ENCODE measurements at places on chromosomes 1 and 21.

DNA sequence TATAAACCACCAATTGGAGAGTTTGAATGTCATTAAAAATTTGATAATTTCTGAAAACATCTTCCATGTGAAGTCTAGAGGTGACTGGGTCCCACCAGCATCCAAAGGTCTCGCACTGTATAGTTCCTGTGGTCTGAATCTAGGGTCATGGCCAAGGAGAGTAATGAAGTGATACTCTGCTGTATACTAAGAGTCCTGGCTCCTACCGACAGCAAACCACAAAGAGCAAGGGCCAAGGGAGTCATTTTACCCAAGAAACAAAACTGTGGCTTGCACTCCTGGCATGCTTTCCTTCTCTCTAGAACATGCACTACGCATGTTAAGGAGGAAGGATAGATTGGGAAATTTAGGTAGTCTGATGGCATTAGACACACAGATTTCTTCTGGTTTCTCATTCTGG, 115.6 kb downstream of the BRINP2 start:
- DNase-seq = no peak

GRCh38 chr1:39361446-39361845, 130.0 kb upstream of the BMP8A start:
- no peak for DNase-seq

DNA sequence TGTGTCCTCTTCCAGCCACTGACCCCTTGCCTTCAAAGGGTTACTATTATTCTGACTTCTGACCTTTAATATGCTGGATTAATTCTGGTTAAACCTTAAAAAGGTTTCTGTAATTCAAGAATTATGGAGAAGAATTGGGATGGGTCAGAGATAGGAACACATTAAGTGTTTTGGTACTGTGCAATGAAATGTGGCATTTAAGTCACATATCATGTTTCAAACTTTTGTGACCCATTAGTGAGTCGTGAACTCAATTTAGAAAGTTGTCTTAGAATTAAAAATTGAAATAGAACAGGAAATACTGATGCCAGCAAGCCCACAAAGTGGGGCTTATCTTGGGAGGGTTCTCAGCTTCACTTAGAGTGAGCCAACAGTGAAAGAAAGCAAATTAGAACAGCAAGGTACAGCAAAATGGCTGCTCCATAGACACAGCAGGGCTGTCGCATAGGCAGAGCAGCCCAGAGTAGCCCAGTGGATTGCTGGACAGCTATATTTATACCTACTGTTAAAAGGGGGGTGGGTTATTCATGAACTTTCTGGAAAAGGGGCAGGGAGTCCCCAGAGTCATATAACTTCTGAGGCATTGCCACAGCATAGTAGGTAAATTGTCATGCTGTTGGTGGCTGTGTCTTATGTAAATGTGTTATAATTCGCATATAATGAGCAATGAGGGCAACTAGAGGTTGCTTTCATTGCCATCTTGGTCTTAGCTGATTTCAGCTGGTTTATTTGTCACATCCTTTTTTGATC, 10.5 kb downstream of the SCP2 start:
- DNase-seq = no peak

DNA sequence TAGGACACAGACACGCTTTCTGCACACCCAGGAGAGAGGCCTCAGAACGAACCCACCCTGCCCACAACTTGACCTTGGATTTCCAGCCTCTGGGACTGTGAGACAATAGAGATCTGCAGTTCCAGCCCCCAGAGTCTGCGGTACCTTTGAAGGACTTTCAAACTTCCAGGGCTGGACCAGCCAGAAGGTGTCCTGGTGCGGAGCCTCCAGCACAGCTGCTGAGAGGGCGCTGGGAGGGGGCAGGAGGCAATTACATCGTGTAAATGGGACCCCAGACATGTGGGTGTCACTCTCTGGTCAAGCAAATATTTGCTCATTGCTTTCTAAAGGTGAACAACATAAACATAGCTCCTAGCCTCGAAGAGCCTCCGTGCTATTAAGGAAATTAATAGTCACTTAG, 58.7 kb upstream of the ACTRT2 start:
- no peak for DNase-seq

- no peak for DNase-seq
These were observed 52.1 kb downstream of the GPR161 start for GRCh38 chr1:168084396-168085231.

GRCh38 chr1:163084330-163084729, 15.2 kb downstream of the RGS4 start:
- no peak for DNase-seq

- DNase-seq = no peak
These were observed 8.2 kb downstream of the RBM15 start for GRCh38 chr1:110347182-110347893.

DNA sequence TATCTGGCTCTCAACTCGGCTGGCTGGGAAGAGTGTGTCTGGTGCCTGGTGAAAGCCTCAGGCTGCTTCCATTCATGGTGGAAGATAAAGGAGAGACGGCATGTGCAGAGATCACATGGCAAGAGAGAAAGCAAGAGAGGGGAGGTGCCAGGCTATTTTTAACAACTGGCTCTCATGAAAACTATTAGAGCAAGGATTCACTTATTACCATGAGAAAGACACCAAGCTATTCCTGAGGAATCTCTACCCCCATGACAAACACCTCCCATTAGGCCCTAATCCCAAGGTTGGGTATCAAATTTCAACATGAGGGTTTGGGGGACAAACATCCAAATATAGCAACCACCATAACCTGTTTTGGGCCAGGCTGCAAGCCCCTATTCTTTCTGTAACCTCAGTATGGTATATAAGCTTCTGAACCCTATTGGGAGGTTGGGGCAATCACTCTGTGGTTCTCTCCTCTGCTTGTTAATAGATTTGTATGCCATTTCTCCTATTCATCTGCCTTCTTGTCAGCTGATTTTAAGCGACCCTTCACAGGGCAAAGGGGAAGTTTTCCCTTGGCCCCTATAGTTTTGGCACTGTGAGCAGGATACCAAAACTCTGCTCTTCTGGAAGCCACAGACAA, 179.0 kb upstream of the TNR start:
- DNase-seq = no peak

- no peak for DNase-seq
These were observed 285.1 kb downstream of the RYR2 start for GRCh38 chr1:237327061-237327460.

- DNase-seq = no peak
These were observed 182.8 kb downstream of the LMO4 start for GRCh38 chr1:87511449-87511848.

DNA sequence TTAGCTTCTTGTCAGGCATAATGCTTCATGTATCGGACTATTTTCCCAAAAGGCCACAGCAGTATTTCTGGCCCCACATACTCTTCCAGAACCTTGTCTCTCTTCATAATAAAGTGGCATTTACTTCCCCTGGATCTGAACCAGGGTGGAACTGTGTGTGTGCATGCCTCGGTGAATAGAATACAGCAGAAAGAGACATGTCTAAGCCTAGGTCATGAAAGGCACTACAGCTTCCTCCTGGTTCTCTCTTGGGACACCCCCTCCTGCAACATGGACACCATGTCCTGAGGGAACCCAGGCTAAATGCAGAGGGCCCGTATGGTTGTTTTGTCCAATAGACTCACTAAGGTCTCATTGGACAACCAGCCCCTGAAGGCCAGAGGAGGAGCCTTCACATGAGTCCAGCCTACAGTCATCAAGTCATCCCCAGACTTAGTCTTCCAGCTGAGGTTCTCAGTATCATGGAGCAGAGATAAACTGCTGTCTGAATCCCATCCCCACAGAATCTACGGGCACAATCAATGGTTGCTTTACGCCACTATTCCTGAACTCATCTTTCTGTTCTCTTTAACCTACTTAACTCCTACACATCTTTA, 35.0 kb downstream of the USP24 start:
- no peak for DNase-seq

- no peak for DNase-seq
These were observed 608 bp downstream of the SNRNP40 start for GRCh38 chr1:31295874-31296485.

GRCh38 chr1:102420034-102420433, 423.3 kb upstream of the OLFM3 start:
- no peak for DNase-seq

DNA sequence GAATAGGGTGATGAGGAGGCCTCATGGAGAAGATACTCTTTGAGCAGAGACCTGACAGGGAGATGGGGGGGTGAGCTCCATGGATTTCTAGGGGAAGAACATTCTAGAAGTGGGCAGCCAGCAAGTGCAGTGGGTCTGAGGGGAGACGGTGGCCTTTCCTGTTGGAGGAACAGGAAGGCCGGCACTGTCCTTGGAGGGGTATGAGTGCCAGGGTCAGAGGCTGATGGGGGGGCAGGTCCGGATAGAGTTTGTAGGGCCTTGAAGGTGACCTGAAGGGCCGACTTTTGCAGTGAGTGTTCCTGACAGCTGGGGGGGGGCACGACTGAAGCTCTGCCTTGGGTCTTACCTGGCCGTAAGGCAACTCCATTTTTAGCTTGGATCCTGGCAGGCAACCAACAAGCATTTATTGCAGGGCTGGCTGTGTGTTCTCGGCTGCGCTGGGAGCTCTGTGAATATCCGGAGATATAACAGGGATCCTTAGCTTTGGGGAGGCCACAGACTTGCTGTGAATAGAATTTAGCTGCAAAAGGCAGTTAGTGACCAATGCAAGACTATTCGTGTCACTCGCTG, 130.6 kb downstream of the MRPS6 start:
- DNase-seq = no peak

DNA sequence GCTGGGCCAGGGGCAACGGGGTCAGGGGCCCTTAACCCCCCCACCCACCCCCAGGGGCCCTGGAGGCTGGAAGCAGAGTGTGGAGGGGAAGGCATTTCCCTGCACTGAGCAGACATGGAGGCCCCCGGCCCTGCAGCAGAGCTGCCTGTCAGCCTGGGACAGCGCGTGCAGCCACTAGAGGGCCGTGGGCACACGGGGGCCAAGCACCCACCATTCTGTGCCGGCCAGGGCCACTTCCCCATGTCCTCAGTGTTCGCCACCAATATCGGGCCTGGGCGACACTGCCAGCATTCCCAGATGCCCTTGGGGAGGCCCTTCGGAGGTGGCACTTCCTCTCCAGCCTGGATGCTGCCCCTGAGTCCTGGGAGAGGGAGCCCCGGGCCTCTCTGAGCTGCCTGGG, 23.2 kb upstream of the ARHGEF16 start:
- DNase-seq = no peak

DNA sequence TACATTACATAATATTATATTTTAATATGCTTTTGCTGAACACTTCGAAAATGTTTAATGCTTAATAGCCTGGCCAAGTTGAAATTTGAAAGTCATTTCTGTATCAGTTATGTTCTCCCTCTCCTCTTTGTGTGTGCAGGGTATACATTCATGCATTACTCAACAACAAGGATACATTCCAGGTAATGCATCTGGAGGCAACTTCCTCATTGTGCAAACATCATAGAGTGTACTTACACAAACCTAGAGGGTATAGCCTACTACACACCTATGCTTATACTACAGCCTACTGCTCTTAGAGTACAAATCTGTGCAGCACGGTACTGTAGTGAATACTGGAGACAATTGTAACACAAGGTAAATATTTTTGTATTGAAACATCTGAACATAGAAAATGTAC, 407.3 kb downstream of the MRPL39 start:
- no peak for DNase-seq

- no peak for DNase-seq
These were observed 111.7 kb upstream of the KCNJ6 start for GRCh38 chr21:38027901-38028498.

DNA sequence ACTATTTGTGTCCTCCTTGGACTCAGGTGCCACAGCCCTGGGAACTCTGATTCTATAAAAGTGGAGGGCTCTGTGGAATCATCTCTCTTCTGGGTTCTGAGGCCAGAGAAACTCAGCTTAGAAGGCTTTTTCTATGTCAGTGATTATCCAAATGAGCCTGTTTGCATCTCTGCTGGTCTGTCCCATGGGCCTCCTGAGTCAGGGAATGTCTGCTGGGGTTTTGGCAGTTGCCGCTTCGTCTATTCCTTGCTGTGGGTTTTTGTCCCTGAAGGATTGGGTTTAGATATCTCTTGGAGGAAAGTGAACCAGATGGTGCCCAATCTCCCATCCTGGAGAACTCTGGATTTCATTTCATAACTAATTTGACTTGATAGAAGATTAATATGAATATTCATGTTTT, 297.6 kb downstream of the HHAT start:
- DNase-seq = no peak

GRCh38 chr21:15079269-15079668, 14.5 kb upstream of the NRIP1 start:
- no peak for DNase-seq

GRCh38 chr1:49026230-49026811, 249.6 kb upstream of the BEND5 start:
- DNase-seq = no peak

DNA sequence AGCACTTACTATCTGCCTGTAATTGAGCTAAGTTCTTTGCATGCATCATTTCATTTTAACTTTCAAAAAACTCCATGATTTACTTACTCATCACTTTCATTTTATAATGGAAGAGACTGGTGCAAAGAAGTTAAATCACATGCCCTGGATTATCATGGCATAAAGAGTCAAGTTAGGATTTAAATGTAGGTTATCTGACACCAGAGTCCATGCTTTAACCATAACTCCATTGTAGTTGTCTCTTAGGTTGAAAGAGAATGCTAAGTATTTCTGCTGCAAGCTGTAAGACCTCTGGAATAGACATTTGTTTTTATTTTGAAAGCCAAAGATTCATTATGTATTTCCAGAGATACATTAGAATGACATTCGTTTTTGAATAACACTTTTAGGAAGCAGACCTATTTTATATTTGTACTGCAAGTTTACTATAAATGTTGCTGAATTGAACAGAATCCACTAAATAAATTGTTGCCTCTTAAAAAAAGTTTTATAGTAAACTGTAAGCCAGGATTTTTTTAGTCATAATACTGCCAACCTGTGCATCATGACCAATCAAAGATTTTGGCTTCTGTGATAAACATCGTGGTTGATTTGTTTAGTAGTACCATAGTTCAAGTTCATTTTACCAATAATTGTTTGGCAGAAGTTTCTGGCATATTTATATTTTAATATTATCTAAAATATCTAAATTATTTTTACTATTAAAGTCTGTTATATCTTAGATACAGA, 26.1 kb downstream of the CFH start:
- no peak for DNase-seq

DNA sequence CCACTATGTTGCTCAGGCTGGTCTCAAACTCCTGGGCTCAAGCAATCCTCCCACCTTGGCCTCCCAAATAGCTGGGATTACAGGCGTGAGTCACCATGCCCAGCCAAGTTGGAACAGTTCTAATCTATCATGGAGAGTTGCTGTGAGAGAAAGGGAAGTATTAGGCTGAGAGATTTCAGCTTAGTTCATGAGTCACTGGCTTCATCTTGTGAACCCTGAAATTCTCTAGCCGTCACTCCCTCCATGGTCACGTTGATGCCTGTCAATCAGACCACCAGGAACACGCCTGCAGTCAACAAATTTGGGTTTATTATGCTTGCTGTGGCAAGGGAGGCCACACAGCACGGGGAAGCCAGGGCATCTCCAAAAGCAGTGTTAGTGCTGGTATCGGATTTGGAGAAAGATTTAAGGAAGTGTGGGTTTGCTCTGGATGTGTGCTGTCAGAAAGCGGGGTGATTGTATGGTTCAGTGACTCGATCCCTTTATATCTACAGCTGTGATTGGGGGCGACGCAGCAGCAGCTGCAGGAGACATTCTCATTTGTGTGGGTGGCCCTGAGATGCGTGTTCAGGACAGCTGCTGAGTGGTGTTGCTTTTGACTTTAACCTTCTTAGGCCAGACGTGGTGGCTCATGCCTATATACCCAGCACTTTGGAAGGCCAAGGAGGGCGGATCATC, 18.7 kb downstream of the UQCRHL start:
- no peak for DNase-seq

- DNase-seq = no peak
These were observed 2.9 kb downstream of the GRIK3 start for GRCh38 chr1:37031429-37031828.

- no peak for DNase-seq
These were observed 22.7 kb downstream of the RHBG start for GRCh38 chr1:156391701-156392100.

Data from right renal cortex interstitium (tissue), 3 donors.